ENCODE measurements at places on chromosomes 7 and 10.

GRCh38 chr7:16951483-16952080, 69.8 kb upstream of the AGR3 start:
- DNase-seq = no peak

GRCh38 chr10:110167149-110167548, 40.3 kb upstream of the MXI1 start:
- no peak for DNase-seq

- no peak for DNase-seq
Observed at GRCh38 chr7:95411666-95412065, 15.5 kb upstream of the PON3 start.

DNA sequence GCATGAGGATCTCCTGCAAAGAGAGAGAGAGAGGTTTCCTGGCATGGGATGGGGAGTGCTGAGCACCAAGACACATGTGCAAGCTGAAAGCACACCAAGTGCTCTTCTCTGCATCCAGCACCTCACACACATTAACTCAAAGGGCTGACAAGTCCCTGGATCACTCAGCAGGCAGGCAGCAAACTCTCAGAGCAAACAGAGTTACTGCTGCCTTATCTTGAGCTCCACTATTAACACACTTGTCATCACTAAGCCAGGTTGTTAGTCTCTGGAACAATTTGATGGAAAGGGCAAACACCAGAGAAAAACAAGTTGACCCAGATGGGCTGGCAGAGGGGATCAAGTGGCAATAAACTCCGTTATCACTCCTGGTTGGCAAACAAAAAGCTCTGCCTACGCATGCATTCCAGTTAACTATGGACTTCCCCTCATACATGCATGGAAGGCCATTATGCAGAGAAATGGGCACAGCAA, 349.9 kb downstream of the KCNMA1 start:
- no peak for DNase-seq

DNA sequence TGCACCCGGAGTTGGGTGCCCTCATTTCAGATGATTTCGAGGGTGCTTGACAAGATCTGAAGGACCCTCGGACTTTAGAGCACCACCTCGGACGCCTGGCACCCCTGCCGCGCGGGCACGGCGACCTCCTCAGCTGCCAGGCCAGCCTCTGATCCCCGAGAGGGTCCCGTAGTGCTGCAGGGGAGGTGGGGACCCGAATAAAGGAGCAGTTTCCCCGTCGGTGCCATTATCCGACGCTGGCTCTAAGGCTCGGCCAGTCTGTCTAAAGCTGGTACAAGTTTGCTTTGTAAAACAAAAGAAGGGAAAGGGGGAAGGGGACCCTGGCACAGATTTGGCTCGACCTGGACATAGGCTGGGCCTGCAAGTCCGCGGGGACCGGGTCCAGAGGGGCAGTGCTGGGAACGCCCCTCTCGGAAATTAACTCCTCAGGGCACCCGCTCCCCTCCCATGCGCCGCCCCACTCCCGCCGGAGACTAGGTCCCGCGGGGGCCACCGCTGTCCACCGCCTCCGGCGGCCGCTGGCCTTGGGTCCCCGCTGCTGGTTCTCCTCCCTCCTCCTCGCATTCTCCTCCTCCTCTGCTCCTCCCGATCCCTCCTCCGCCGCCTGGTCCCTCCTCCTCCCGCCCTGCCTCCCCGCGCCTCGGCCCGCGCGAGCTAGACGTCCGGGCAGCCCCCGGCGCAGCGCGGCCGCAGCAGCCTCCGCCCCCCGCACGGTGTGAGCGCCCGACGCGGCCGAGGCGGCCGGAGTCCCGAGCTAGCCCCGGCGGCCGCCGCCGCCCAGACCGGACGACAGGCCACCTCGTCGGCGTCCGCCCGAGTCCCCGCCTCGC, at the start of gene EGFR:
EGFR (plus strand) TSS at position 657 of the 830 bp plus-strand sequence. CDS start 261 bp downstream, outside the sequence.
- DNase-seq = no peak

DNA sequence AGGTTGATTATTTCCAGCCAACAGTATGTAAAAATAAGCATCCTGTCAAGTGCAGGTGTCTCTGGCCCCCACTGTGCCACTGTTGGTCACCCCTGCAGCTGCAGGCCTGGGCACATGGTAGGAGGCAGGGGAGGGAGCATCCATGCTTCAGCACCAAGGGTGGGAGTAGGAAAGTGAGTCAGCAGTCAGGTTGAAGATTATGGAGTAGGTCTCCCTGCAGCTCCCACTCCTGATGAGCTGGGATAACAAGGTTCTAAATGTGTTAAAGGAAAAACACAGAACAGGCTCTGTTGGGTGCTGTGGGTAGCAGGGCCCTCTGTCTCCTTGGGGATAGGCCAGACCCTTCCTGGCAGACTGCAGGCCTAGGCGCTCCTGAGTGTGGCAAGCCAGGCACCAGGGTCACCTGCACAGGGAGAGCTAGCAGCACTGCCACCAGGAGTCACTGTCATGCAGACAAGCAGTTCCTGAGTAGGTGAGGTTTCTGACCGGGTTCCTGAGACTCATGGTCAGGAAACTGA, 59.3 kb downstream of the NUDCD3 start:
- no peak for DNase-seq

DNA sequence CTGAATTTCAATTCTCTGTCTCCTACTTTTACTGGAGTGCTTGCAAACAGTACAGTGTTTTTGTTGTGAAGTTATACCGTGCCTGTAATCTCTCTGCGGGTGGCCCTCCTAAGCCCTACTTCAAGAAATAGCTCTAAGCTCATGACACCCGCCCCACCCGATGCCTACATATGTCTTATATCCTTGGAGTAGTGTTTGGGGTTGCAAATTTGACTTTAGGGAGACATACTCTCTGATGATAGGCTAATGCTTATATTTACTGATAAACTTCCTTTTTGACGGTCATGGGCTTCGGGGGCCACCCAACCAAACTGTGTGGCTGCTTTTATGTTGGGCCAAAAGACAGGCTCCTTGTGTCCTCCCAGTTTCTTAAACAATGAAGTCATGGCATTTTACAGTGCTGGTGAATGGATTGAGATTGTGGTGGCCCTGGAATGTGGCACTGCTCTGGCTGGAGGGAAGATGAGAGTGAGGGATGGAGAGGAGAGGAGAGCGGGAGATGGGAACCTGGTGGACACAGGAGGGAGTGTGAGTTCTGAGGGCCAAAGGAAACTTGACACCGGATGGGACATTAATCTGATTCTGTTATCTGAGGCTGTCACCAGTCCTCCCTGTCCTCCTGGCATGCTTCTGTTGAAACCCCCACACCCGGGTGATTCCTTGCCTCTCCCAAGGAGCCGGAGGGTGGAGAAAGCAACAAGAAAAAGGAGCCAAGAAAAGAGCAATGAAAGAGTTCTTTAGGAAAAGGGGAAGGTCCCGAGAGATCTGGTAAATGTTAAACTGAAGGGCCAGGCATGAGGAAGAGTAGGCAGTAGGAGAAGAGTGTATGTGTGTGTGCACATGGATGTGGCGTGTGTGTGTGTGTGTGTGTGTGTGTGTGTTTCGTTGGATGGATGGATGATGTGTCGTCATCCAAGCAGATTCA, 113.3 kb downstream of the TCF7L2 start:
- no peak for DNase-seq

DNA sequence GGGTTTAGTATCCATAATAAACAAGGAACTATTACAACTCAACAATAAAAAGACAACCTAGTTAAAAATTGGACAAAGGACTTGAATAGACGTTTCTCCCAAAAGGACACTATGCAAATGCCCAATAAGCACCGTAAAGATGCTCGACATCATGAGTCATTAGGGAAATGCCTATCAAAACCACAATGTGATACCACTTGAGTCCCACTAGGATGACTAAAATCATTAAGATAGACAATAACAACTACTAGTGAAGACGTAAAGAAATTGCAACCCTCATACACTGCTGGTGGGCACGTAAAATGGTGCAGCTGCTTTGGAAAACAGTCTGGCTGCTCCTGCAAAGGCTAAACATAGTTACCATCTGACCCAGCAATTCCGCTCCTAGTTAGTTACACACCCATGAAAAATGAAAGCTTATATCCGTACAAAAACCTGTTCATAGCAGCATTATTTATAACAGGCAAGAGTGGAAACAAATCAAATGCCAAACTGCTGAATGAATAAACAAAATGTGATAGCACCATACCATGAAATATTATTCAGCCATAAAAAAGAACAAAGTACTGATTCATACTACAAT, 17.3 kb downstream of the CCDC3 start:
- DNase-seq = no peak

GRCh38 chr7:925601-926000, 28.9 kb downstream of the ADAP1 start:
- peak; percentile 84 for DNase-seq

DNA sequence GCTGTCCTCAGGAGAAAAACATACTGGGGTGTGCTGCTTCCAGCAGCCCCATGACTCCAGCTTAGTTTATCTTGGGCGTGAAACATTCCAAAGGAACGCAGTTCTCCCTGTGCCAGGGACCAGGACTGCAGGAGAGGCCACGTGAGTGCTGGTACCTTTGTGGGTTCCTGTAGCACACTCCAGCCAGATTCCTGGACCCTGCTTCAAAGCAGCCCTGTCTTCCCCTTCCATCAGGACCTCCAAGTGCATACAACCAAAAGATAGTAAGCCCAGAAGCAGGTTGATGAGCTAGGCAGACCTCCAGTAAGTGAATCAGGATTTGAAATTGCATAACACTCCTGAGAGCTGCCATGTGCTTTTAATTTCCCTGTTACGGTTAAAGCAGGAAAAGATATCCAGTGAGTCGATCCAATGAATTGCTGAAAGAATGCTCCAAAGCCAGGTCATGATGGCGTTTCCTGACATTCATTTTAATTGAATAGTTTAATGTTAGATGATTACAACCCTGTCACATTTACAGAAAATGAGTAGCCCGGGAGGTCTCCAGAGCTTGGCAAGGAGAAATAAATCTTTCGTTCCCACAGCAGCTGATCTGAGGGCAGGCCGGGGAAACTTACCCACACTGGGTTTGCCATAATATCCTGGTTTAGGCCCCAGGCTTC, 38.9 kb upstream of the CPXM2 start:
- no peak for DNase-seq

- DNase-seq = no peak
Observed at GRCh38 chr7:13745530-13745929, 243.9 kb downstream of the ETV1 start.

GRCh38 chr10:97923057-97923456, 73.4 kb downstream of the GOLGA7B start:
- DNase-seq = no peak

DNA sequence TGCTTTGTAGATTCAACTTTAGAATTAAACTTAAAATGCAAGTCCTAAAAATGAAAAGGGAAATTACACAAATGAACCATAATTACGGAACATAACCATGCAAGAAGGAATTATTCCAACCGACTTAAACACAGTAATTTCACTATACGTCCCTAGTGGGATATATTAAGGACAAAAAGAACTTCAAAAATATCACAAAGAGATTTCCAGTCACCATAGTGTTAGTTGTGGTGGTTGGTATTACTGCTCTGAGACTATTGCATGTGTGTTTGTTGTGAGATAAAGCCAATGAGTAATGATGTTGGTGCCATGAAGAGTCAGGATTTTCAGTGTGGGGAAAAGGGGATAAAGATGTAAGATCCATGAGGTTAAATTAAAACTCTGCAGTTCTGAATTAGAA, 49.6 kb downstream of the KCNH2 start:
- no peak for DNase-seq

DNA sequence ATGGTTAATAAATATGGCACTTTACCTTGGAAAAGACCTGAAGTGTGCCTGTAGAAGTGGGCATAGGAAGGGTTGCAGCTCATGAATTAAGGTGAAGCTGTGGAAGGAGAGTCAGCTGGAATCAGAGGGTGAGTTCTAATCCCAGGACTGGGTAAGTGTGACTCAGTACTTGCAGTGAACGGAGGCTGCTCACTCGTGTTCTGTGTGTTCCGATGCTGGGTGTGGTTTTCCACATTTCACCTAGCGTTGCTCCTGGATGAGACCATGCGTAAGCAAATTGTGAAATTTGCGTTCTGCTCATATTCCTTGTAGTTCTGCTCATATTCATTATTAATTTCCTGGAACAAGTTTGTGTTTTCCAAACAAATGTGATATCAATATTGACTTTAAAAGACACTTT, 22.4 kb upstream of the TMEM236 start:
- DNase-seq = no peak

- DNase-seq = no peak
Observed at GRCh38 chr7:157011333-157012112, 1.1 kb upstream of the MNX1 start.

DNA sequence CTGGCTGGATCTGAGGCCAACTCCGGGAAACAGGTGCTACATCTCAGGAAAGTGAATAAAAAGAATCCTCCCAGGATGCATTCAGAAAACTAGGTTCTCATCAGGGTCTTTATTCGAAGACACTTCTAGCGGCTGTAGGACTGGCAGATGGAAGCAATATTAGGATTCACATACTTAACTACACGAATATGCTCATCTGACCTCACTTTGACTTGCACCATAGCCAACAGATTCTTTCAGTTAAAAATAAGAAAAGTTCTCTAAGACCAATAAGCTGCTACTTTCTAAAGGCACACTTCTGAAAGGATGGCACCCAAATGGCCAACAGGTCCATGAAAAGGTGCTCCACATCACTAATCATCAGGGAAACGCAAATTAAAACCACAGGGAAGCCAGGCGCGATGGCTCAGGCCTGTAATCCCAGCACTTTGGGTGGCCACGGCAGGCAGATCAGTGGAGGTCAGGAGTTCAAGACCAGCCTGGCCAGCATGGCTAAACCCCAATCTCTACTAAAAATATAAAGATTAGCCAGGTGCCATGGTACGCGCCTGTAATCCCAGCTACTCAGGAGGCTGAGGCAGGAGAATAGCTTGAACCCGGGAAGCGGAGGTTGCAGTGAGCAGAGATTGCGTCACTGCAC, 258.0 kb downstream of the ZMYND11 start:
- DNase-seq = no peak

GRCh38 chr7:32020551-32021159, 49.6 kb downstream of the PDE1C start:
- no peak for DNase-seq

GRCh38 chr10:121988361-121989324, at the start of gene TACC2:
TSS of gene TACC2 (plus strand) at chr10:121989163. CDS start at chr10:122021982, 32,819 bp downstream.
- DNase-seq = no peak

GRCh38 chr10:17657103-17657500, 13.2 kb downstream of the STAM start:
- no peak for DNase-seq

- DNase-seq = no peak
Observed at GRCh38 chr7:83941300-83941699, 253.3 kb downstream of the SEMA3A start.

DNA sequence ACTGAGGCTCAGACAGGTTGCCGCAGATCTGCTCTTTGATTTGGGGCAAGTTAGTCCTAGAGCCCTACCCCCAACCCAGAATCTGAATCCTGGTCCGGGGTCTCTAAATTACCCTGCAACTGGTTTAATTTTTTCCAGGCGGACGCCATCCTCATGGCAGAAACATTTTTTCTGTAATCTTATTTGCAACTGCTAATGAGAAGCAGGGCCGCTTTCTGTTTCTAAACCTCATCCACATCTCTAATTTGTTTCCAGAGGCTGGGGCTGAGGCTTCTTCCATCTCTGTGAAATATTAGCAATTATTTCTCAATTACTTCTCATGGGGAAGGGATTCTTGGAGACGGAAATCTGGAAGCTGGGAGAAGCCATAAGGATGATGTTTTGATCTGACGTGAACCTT, 261.6 kb downstream of the RPS24 start:
- DNase-seq = no peak

- no peak for DNase-seq
Observed at GRCh38 chr10:81871558-81871957, 3.4 kb upstream of the NRG3 start.

GRCh38 chr10:116889066-116889465, 39.8 kb downstream of the ENO4 start:
- DNase-seq = no peak
